ENCODE measurements at places on chromosomes 7 and 10. TPM values are rescaled to one million over a fixed set of nuclear protein-coding genes. Genes with fewer than 3 reads are reported as not detected.
A peak's percentile ranks its signal among the peaks of the same experiment; 100 is the strongest.

DNA sequence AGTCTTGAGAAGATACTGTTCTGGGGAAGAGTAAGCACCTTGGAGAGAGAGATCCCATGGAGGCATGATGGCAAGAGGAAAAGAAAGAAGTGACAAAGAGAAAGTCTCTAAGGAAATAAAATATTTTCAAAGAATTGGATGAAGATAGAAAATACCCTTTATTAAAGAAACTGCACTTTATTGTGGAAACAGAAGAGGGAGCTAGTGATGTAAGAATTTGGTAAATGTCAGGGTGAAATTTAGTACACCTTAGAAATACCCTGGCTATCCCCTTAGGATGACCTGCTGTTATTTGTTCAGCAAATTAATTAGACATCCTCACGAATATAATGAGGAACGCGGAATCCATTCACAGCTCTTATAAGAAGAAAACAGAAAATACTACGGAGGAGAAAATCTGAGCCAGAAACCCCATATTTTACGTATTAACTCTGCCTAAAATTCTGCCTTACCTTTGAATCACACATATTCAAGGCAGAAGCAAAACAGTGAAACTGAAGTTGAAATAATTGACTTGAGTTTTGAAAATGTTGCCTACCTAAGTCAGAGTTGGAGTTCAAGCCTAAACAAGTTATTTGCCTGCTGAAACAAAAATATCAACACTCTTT is 90.7 kb downstream of the TFPI2 start:
- no peaks in the 10 kb centered on the region for H3K36me3 ChIP-seq
- H3K4me3 ChIP-seq, result no peak overlapping the region
- H3K27me3 ChIP-seq, result no peaks in the 10 kb centered on the region
- DNase-seq, result no peak
- H3K4me1 ChIP-seq, result no peaks in the 10 kb centered on the region
- H3K27ac ChIP-seq, result no peak overlapping the region

Gene FAM25C
- not detected for total RNA-seq

GRCh38 chr10:70096705-70097420 is 35.8 kb downstream of the AIFM2 start:
- no peaks in the 10 kb centered on the region for H3K36me3 ChIP-seq
- no peak for DNase-seq
- H3K27me3 ChIP-seq, result 0 out of 2 replicates have a peak, but pooled peaks cover 4% of the 10 kb centered on the region
- H3K4me3 ChIP-seq, result no peak overlapping the region
- no peak overlapping the region for H3K27ac ChIP-seq

DNA sequence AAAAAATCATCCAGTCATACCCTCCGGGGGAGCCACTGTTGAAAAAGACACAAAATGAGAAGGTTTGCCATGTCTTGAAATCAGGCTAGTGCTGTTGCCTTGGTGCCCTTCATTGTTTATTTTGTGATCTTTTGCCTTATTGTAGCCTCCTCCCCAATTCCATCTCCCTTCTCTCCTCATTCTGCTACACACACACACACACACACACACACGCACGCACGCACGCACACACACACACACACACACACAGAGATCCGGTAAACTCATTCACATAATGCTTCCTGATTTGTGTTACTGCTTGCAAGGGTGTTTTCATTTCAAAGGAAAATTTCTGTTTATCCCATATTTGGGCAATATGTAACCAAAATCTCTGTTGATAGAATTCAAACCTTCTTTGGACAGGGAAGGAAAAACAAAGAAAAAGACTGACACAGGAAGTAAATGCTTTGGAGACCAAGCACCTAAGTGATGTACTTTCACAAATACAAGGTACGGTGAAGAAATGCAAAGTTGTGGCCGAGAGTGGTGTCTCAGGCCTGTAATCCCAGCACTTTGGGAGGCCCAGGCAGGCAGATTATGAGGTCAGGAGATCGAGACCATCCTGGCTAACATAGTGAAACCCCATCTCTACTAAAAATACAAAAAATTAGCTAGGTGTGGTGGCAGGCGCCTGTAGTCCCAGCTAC is 141.1 kb upstream of the CDK13 start:
- no peak overlapping the region for H3K4me3 ChIP-seq
- H3K36me3 ChIP-seq, result no peaks in the 10 kb centered on the region
- H3K27ac ChIP-seq, result no peak overlapping the region

- H3K36me3 ChIP-seq, result no peaks in the 10 kb centered on the region
- no peak for DNase-seq
- no peak overlapping the region for H3K4me3 ChIP-seq
- H3K4me1 ChIP-seq, result peaks cover 30% of the 10 kb centered on the region
- H3K27me3 ChIP-seq, result no peaks in the 10 kb centered on the region
Measured at GRCh38 chr7:47806701-47807103, 141.6 kb downstream of the PKD1L1 start.

Gene CRHR2
- total RNA-seq, result not detected

GRCh38 chr7:44216521-44217222 is 15.9 kb downstream of the YKT6 start:
- peaks cover 1% of the 10 kb centered on the region for H3K36me3 ChIP-seq
- no peak overlapping the region for H3K27ac ChIP-seq
- H3K27me3 ChIP-seq, result no peaks in the 10 kb centered on the region
- no peaks in the 10 kb centered on the region for H3K4me1 ChIP-seq

- DNase-seq, result no peak
- H3K36me3 ChIP-seq, result no peaks in the 10 kb centered on the region
- H3K4me1 ChIP-seq, result no peaks in the 10 kb centered on the region
- H3K27ac ChIP-seq, result no peak overlapping the region
- no peak overlapping the region for H3K4me3 ChIP-seq
Measured at GRCh38 chr10:31660300-31660699, 268.3 kb downstream of the ARHGAP12 start.

Gene CCT6A
- 308 TPM for total RNA-seq

Gene PALD1
- total RNA-seq, result 5.2 TPM

Gene AKR1C3
- 1,870 TPM for total RNA-seq

DNA sequence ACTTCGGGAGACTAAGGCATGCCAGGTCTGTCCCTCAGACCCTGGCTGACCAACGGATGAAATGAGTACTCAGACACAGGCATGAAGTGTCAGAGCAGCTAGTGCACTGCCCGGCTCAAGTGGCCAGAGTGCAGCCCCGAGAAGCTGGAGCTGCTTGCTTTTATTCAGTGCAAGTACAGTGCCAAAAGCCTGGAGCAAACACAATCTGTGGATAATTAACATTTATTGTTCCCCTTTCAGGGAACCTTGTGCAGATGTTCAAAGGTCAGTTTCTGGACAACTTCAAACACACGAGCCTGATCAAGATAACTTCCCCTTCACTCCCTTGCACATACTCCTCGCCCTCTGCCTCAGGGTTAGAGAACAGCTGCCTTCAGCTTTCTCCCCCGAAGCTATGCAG is 7.9 kb upstream of the ATE1 start:
- H3K4me3 ChIP-seq, result no peak overlapping the region
- no peak overlapping the region for H3K27ac ChIP-seq
- H3K36me3 ChIP-seq, result no peaks in the 10 kb centered on the region

- 0 out of 2 replicates have a peak, but pooled peaks cover 4% of the 10 kb centered on the region for H3K36me3 ChIP-seq
- H3K27ac ChIP-seq, result no peak overlapping the region
- H3K4me3 ChIP-seq, result no peak overlapping the region
- H3K27me3 ChIP-seq, result no peaks in the 10 kb centered on the region
- H3K4me1 ChIP-seq, result no peaks in the 10 kb centered on the region
- peak; percentile 49 for DNase-seq
Measured at GRCh38 chr10:1036341-1036791, 10.7 kb upstream of the IDI2 start.

GRCh38 chr7:108340856-108341411 is 115.3 kb downstream of the NRCAM start:
- H3K27me3 ChIP-seq, result no peaks in the 10 kb centered on the region
- DNase-seq, result peak; percentile 94
- H3K4me3 ChIP-seq, result peak overlapping the region; percentile 38
- H3K36me3 ChIP-seq, result no peaks in the 10 kb centered on the region

DNA sequence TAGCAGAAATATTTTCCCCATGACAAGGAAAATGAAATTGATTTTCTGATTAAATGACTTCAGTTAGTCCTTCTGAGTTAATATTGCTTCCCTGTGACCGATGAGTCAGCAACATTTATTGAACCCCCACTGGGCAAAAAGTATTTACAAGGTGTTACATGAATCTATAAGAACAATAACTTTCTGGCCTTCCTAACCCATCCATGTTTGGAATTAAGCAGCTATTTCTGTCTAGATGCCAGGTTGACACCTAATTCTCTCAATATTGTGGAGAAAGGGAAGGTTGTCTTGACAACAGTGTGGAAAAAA is 112.9 kb upstream of the JAZF1 start:
- no peak for DNase-seq
- H3K36me3 ChIP-seq, result no peaks in the 10 kb centered on the region
- no peak overlapping the region for H3K4me3 ChIP-seq
- H3K27ac ChIP-seq, result peak overlapping the region; percentile 57
- no peaks in the 10 kb centered on the region for H3K27me3 ChIP-seq

GRCh38 chr10:62043421-62044021 is 142.0 kb downstream of the ARID5B start:
- no peak for DNase-seq
- H3K27ac ChIP-seq, result no peak overlapping the region
- H3K4me3 ChIP-seq, result no peak overlapping the region
- no peaks in the 10 kb centered on the region for H3K36me3 ChIP-seq

GRCh38 chr7:42233171-42233570 is 3.8 kb downstream of the GLI3 start:
- H3K27me3 ChIP-seq, result peaks cover 45% of the 10 kb centered on the region
- DNase-seq, result no peak
- H3K4me1 ChIP-seq, result no peaks in the 10 kb centered on the region

DNA sequence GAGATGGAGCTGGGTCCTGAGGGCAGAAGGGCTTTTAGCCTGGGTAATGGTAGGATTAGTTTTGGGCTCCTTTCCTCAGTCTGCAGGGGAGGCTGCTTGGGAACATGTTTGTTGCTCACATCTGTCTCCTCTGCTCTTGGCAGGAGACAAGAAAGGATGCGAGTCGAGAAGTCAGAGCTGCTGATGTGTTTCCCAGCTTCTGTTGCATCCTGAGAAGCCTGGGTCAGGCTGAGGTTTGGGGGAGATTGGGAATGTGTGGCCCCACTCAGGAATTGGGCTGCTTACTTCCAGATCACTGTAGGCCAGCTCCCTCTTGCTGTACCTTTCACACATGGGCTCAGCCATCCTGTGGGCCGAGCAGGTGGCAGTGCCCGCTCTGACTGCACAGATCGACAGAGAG is 79.2 kb downstream of the CCNY start:
- H3K36me3 ChIP-seq, result no peaks in the 10 kb centered on the region
- no peaks in the 10 kb centered on the region for H3K27me3 ChIP-seq
- H3K4me3 ChIP-seq, result no peak overlapping the region
- no peak overlapping the region for H3K27ac ChIP-seq
- DNase-seq, result no peak

Gene SND1
- total RNA-seq, result 273 TPM

DNA sequence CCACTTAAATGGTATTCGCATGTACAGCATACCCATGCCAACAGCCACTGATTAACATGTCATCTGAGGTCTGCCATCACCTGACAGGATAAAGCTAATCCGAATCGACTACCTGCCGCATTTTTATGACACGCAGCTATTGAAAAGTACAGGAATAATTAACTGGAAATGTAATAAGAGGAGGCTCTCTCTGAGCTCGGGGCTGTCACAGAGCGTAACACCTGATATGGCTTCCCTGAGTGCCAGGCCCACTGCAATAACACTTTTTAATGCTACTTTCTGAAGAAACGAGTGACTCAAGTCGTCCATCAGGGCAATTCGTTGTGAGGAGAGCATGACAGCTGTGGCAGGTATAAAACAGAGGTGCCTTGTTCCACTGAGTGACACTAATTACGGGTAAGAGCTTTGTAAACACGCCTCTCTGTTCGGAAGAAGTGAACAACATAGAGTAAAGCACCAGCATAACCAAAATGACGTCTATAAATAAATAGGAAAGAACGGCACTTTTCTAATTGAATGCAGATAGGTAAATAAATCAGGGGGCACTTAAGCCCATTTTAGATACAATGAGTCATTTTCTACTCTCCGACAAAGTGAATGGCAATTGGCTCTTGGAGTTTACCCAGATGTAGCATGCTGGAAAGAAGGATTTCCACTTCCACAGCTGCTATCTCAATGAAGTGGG is 56.5 kb upstream of the CREB5 start:
- H3K27me3 ChIP-seq, result no peaks in the 10 kb centered on the region
- no peak overlapping the region for H3K27ac ChIP-seq
- H3K36me3 ChIP-seq, result no peaks in the 10 kb centered on the region
- no peak overlapping the region for H3K4me3 ChIP-seq
- DNase-seq, result no peak
- H3K4me1 ChIP-seq, result peaks cover 26% of the 10 kb centered on the region

Gene EIF4H
- total RNA-seq, result 315 TPM

- no peaks in the 10 kb centered on the region for H3K4me1 ChIP-seq
- no peak for DNase-seq
- H3K4me3 ChIP-seq, result no peak overlapping the region
- H3K27me3 ChIP-seq, result peaks cover 90% of the 10 kb centered on the region
Measured at GRCh38 chr7:36787933-36788378, 63.7 kb upstream of the AOAH start.

DNA sequence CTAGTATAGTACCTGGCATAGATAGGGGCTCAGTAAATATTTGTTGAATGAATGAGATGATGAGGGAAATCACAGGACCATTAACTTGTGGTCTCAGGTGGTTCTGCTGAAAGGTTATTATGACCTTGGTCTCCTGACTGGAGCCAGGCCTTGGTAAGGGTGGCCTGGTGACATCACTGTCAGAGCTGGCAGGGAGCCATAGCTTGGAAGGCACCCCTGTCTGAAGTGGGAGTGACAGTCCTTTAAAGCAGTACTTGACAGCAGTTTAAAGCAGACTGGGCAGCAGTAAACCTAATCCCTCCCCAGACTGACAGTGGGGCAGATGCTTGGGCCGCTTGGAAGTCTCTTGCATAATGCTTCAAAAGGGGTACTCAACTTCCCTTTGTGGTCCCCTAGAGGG is 13.4 kb downstream of the DPCD start:
- no peak overlapping the region for H3K27ac ChIP-seq
- H3K4me3 ChIP-seq, result no peak overlapping the region
- no peaks in the 10 kb centered on the region for H3K4me1 ChIP-seq
- H3K36me3 ChIP-seq, result no peaks in the 10 kb centered on the region
- no peak for DNase-seq

DNA sequence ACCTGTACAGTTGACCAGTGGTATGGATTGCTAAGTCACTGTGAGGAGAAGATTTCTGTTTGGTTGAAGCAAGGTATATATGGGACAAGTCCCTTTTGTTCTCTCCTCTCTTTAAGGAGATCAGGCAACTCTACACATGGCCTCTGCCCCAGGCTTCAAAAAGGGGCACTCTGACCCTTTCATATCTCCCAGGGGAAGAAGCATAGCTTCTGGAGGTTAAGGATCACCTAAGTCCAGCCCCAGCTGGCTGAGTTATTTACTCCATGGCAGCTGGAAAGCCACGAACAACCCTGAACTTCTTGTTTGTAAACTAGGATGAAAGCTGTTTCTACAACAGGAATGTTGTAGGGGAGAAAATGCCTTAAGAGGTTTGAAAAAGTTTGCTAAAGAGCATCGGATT is 129.2 kb upstream of the FEZF1 start:
- no peaks in the 10 kb centered on the region for H3K4me1 ChIP-seq
- no peak overlapping the region for H3K4me3 ChIP-seq
- no peaks in the 10 kb centered on the region for H3K36me3 ChIP-seq
- no peaks in the 10 kb centered on the region for H3K27me3 ChIP-seq
- no peak overlapping the region for H3K27ac ChIP-seq

Gene PPP1R3A
- not detected for total RNA-seq

- DNase-seq, result no peak
- no peak overlapping the region for H3K27ac ChIP-seq
- peaks cover 22% of the 10 kb centered on the region for H3K27me3 ChIP-seq
- H3K4me3 ChIP-seq, result no peak overlapping the region
Measured at GRCh38 chr7:8435590-8436545, 2.5 kb downstream of the NXPH1 start.

Gene RPP30
- 25.4 TPM for total RNA-seq

Gene TUBB8
- 0.59 TPM for total RNA-seq

GRCh38 chr7:150732786-150733481 is 4.3 kb upstream of the GIMAP5 start:
- DNase-seq, result no peak
- H3K4me3 ChIP-seq, result no peak overlapping the region
- H3K27ac ChIP-seq, result no peak overlapping the region
- no peaks in the 10 kb centered on the region for H3K4me1 ChIP-seq

Gene DNAJB9
- 13.3 TPM for total RNA-seq

Gene SEMA3D
- 4.8 TPM for total RNA-seq
